ENCODE measurements at places on chromosomes 16 and 17.

DNA sequence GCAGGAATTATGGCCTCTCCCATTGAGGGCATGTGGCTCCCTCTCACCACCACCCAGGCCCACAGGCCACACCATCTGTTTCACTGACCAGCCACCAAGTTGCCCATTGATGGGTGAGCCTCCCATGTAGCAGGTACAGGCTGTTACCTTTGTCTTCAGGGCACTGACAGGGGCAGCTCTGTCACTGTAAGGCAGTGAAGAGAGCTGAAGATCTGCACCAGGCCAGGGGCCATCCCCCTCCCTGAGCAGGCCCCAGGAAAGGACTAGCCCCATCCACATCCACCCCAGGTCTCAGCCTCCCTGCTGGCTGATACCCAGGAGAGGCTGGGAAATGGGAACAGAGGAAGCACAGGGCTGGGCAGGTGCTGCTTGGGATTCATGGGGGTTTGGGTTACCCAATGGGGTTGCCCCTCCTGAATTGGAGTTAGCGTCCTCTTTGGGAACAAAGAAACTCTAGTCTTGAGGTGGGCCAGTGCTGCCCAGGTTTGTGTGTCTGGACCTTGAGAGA lies 1691.4 kb downstream of the TP53TG3F start:
- DNase-seq: no peak

GRCh38 chr17:81306491-81306890 lies 11.4 kb upstream of the SLC38A10 start:
- DNase-seq: no peak

DNA sequence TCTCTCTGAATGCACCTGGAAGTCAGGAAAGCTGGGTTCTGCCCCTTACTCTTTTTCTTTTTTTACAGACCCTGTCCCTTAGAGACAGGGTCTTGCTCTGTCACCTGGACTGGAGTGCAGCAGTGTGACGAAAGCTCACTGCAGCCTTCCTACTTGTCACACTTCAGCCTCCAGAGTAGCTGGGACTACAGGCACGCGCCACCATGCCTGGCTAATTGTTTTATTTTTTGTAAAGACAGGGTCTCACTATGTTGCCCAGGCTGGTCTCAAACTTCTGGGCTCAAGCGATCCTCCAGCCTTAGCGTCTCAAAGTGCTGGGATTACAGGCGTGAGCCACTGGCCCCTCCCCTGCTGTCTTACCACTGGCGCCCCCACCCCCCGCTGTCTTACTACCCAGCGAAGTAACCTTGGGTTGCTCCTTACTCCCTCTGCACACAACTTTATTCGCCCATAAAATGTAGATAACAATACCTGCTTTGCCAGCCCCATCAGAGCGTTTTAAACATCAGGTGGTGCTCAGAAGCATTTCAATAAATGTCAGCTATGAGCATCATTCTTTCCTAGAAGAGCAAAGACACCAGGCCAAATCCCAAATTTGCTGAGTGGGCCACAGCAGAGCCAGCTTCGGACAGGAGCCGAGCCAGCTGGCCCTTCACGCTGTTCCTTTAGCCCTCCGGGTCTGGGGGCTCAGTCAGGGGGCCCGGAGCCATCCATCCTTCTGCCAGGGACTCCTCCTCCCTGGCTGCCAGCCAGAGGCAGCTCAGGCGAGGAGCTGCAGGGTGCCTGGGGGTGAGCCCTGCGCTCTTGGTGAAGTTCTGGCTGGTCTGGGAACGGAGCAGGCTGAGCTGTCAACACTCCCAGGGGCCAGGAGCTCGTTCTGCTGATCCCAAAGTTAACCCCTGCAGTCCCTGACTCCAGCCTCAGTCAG lies 24.4 kb downstream of the SRL start:
- no peak for DNase-seq

DNA sequence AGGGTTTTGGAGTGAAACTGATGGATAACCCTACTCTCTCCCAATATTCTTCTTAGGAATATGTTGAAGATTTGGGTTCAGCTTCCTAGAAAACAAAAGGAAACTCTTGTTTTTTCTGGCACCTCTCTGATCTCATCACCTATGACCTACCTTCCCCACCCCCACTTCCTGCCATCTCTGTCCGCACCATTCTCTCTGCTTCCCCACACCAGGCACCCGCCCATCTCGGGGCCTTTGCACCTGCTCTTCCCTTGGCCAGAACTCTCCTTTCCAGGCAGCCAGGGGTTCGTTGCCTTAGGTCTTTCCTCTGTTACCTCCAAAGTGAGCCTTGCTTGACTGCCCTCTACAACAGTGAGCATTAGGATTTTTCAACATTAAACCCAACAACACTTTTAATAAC lies 159.7 kb downstream of the IRX3 start:
- no peak for DNase-seq

GRCh38 chr17:8873801-8874715 lies 6.6 kb upstream of the PIK3R6 start:
- DNase-seq: no peak

All from GM04503 (cell line).